H9 (cell line): ENCODE measurements at places on chromosomes 6 and 20.

DNA sequence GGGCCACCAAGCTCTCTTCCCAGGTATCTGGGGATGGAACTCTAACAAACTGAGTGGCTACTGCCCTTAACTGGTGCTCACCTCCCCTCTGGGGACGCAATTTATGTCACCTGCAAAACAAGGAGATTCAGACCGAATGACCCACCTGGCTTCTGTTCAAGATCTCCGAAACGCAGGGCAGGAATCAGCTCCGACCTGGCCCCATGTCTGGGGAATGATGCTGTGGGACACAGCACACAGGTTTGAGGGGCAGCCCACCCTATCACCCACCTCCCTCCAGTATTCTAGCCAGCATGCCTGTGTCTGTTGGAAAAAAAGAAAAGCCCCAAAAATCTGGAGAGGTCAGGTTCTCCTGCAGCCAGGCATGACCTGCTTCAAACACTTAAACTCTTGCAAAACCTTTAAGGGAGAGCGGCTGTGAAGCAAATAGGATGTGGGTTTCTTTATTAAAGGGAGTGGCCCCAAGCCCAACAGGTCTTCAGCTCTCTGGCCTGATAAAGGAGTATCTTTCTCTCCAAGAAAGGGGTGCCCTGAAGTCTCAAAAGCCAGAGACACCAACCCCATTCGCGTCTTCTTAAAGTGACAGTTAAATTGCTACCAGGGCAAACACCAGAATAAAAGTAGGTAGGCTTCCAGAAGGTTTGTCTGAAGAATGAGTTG, 6.4 kb downstream of the PREX1 start:
- no peak for DNase-seq
- H3K36me3 ChIP-seq = no peaks in the 10 kb centered on the region
- H3K4me3 ChIP-seq = no peak overlapping the region
- peaks cover 7% of the 10 kb centered on the region; the same call in 1 of the 2 replicates for H3K27me3 ChIP-seq
- no peak overlapping the region for H3K27ac ChIP-seq

- H3K27me3 ChIP-seq = no peaks in the 10 kb centered on the region
- H3K27ac ChIP-seq = no peak overlapping the region
- H3K4me1 ChIP-seq = no peaks in the 10 kb centered on the region
These were observed 120.5 kb downstream of the SULF2 start for GRCh38 chr20:47664744-47665143.

DNA sequence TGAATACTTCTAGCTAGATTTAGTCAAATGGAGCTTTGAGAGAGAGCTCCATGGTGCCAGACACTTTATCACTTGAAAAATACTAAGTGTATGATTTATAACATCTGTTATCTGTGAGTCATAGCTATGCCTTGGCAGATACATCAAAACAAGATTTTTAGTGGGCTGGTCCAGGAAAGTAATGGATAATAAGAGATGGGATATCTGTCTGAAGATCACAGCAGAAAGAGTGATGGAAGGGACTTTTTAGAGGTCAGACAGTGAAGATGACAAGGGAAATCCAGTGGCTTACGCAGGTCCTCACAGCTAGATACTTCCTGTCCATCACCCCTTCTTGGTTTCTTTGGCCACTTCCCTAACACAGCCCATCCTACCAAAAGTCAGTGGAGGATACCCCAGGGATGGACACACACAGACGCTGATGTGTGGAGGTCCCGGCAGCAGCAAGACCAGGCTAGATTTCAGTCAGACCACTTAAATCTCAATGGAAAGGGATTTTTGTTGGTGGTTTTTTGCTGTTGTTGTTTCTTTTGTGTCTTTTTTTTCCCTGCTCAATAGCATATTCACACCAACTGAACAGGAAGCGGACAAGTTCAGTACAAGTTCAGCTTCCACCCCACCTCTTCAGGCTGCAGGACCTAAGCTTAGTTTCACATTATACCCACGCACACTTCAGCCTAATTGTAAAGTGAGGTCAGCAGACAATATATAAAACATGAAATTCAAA, 209.3 kb downstream of the ALDH8A1 start:
- H3K27me3 ChIP-seq = no peaks in the 10 kb centered on the region
- no peak for DNase-seq
- H3K4me3 ChIP-seq = no peak overlapping the region
- H3K4me1 ChIP-seq = no peaks in the 10 kb centered on the region
- H3K27ac ChIP-seq = no peak overlapping the region
- no peaks in the 10 kb centered on the region for H3K36me3 ChIP-seq

DNA sequence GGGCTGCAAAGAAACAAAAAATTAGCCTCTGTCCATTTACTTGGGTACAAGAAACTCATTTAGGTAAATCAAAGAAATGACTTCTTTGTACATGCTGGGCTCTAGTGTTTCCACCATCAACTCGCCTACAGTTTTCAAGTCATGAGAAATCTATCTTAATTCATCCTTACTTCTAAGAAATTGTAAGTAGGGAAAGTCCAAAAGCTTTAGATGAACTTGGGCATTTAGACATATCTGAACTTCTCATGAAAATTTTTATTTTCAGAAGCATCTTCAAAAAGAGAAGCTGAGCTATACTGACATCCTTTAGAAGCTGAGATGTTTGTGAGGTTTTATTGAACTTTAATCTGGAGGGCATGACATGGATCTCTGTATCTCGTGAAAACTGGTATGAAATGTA, 117.3 kb downstream of the MYB start:
- H3K36me3 ChIP-seq = no peaks in the 10 kb centered on the region
- no peaks in the 10 kb centered on the region for H3K27me3 ChIP-seq
- H3K27ac ChIP-seq = no peak overlapping the region
- no peaks in the 10 kb centered on the region for H3K4me1 ChIP-seq
- H3K4me3 ChIP-seq = no peak overlapping the region
- no peak for DNase-seq

DNA sequence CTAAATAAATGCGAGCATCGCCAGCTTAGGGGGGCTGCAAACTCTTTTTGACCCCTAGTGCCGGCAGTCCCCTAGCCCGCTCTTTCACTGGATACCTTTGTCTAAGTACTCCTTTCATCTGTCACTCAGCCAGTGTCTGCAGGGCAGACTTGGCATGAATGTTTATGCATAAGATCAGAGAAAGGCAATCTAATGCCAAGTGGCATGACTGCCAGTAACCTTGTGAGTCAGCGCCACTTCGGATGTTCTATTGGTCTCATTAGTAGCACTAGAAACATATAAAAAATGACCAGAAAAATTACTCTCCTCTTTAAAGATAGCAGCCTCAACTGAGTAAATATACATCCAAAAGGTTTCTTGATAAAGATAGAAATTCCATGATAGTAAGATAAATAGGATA, 192.2 kb downstream of the TBC1D32 start:
- no peak overlapping the region for H3K4me3 ChIP-seq
- DNase-seq = no peak
- no peaks in the 10 kb centered on the region for H3K4me1 ChIP-seq
- H3K36me3 ChIP-seq = peaks cover 14% of the 10 kb centered on the region

- H3K4me1 ChIP-seq = peaks cover 6% of the 10 kb centered on the region; the same call in 1 of the 2 replicates
These were observed at the start of gene SMLR1 for GRCh38 chr6:130827247-130828149. SMLR1 (plus strand) TSS chr6:130827406; CDS start chr6:130827414, 8 bp downstream.

GRCh38 chr6:16925461-16925860, 164.2 kb upstream of the ATXN1 start:
- no peak for DNase-seq
- H3K27me3 ChIP-seq = no peaks in the 10 kb centered on the region
- H3K27ac ChIP-seq = no peak overlapping the region
- no peak overlapping the region for H3K4me3 ChIP-seq
- H3K36me3 ChIP-seq = no peaks in the 10 kb centered on the region

DNA sequence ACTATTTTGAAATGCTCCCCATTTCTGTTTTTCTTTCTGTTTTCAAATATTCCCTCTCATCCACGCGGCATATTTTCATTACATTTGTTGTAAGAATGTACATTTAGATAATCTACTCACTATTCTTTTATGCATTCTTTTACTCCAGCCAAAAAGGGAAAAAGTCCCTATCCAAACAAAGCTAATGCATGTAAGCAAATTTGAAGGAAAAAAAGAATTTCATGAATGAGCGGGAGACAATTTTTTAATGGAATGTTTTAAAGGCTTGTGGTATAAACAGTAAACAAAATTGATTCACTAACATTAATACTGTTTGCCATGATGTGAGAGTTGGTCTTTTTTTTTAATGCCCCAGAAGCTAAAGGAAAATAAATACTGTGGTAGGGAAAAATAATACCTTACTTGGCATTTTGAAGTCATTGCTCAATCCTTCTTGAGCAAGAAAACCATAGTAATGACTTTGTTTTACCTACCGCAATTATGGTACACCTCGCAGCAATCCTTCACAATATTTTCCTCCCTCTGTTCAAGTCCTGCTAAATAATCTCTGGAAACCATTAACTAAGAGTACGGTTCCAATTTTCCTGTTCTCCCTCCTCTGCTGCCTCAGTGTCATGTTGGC, 79.0 kb downstream of the BACH2 start:
- peaks cover 2% of the 10 kb centered on the region for H3K36me3 ChIP-seq
- peak overlapping the region; percentile 94 for H3K27ac ChIP-seq
- no peak for DNase-seq
- no peak overlapping the region for H3K4me3 ChIP-seq

DNA sequence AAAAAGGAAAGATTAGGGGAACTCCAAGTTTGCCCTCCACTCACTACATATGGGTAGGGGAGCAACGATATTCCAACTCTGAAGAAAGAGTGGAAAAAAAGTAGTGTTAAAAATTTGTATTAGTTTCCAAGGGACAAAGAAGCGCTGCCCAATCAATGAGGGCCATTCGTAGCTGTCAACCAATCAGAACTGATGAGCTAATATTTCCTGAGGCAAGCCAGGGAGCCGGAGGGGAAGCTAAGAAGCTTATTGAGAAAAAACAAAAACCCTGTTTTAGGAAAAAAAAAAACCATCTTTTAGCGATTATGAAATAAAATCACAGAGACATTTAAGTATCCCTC, 59.5 kb downstream of the TRIM38 start:
- no peaks in the 10 kb centered on the region; the same call in 1 of the 2 replicates for H3K4me1 ChIP-seq
- no peak for DNase-seq
- peak overlapping the region; percentile 89 for H3K4me3 ChIP-seq
- no peaks in the 10 kb centered on the region for H3K27me3 ChIP-seq

- H3K4me3 ChIP-seq = no peak overlapping the region
- H3K27ac ChIP-seq = no peak overlapping the region
- 0 out of 2 replicates have a peak, but pooled peaks cover 2% of the 10 kb centered on the region for H3K4me1 ChIP-seq
These were observed 11.4 kb downstream of the MRPL14 start for GRCh38 chr6:44115866-44116265.

- H3K27ac ChIP-seq = no peak overlapping the region
- DNase-seq = peak; percentile 11
- H3K4me3 ChIP-seq = no peak overlapping the region
- no peaks in the 10 kb centered on the region for H3K36me3 ChIP-seq
- H3K4me1 ChIP-seq = no peaks in the 10 kb centered on the region
- no peaks in the 10 kb centered on the region for H3K27me3 ChIP-seq
These were observed 166.0 kb downstream of the VEGFA start for GRCh38 chr6:43935921-43936439.

DNA sequence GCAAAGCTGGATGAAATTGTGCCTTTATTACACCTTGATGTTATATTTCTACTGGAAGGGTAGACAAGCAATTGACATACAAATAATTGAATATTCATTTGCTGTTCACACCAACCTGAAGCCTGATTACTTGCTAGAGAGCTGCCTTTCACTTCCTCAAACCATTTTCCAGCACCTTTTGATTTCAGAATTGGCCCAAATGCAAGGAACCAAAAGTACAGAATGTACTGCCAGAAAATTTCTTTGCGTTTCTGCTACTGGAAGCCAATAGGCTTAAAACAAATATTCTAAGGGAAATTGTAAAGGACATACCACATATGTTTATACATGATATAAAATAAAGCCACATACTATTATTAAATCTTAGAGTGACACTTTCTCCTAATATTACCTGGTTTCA, 94.5 kb downstream of the RFPL4B start:
- H3K4me1 ChIP-seq = no peaks in the 10 kb centered on the region
- no peaks in the 10 kb centered on the region for H3K36me3 ChIP-seq
- DNase-seq = no peak
- H3K27me3 ChIP-seq = no peaks in the 10 kb centered on the region
- H3K27ac ChIP-seq = no peak overlapping the region
- no peak overlapping the region for H3K4me3 ChIP-seq

- H3K4me1 ChIP-seq = peaks cover 5% of the 10 kb centered on the region; the same call in 1 of the 2 replicates
- H3K27me3 ChIP-seq = no peaks in the 10 kb centered on the region
- H3K27ac ChIP-seq = no peak overlapping the region
These were observed 35.6 kb downstream of the RIOK1 start for GRCh38 chr6:7424967-7425807.

GRCh38 chr6:114063956-114064355, 93.0 kb upstream of the HDAC2 start:
- no peaks in the 10 kb centered on the region for H3K27me3 ChIP-seq
- H3K27ac ChIP-seq = no peak overlapping the region
- no peaks in the 10 kb centered on the region; the same call in 1 of the 2 replicates for H3K4me1 ChIP-seq
- DNase-seq = no peak

- H3K27ac ChIP-seq = no peak overlapping the region
- no peak overlapping the region for H3K4me3 ChIP-seq
- no peaks in the 10 kb centered on the region for H3K27me3 ChIP-seq
- peaks cover 1% of the 10 kb centered on the region; the same call in 1 of the 3 replicates for H3K36me3 ChIP-seq
- DNase-seq = peak; percentile 51
- no peaks in the 10 kb centered on the region for H3K4me1 ChIP-seq
These were observed 41.8 kb upstream of the FOXO3 start for GRCh38 chr6:108518714-108519576.

DNA sequence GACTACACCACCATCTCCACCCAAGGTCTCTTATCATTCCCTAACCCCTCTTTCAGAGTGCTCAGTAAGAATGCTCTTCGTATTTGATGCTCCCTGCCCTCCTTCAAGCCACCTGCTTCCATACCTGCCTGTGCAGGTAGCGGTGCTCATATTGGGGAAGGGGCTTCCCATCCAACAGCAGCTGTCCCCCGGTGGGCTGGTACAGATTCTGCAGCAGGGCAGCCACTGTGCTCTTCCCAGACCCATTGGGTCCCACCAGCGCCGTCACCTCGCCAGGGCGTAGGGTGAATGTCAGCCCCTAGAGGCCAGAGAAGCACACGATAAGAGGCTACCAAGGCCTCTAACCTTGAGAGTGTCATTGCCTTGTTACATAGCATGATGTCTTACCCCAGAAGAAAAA, 3.9 kb upstream of the PSMB8 start:
- no peak overlapping the region for H3K27ac ChIP-seq
- no peak overlapping the region for H3K4me3 ChIP-seq
- peaks cover 2% of the 10 kb centered on the region; the same call in 1 of the 2 replicates for H3K4me1 ChIP-seq
- H3K36me3 ChIP-seq = peaks cover 36% of the 10 kb centered on the region
- H3K27me3 ChIP-seq = no peaks in the 10 kb centered on the region; the same call in 1 of the 2 replicates
- no peak for DNase-seq

- H3K4me3 ChIP-seq = no peak overlapping the region
- no peaks in the 10 kb centered on the region for H3K4me1 ChIP-seq
- H3K27ac ChIP-seq = no peak overlapping the region
- no peaks in the 10 kb centered on the region for H3K27me3 ChIP-seq
- DNase-seq = no peak
- H3K36me3 ChIP-seq = peaks cover 6% of the 10 kb centered on the region; the same call in 1 of the 2 replicates
These were observed 22.8 kb upstream of the KHDC1 start for GRCh38 chr6:73285674-73286283.

- H3K36me3 ChIP-seq = no peaks in the 10 kb centered on the region
- no peak overlapping the region for H3K27ac ChIP-seq
- H3K27me3 ChIP-seq = no peaks in the 10 kb centered on the region
- H3K4me1 ChIP-seq = peaks cover 5% of the 10 kb centered on the region
- no peak for DNase-seq
These were observed 162.8 kb downstream of the SCML4 start for GRCh38 chr6:107661291-107661690.
